Uterine smooth muscle cell (primary cell): ENCODE measurements at places on chromosomes 4 and X. TPM values are rescaled to one million over a fixed set of nuclear protein-coding genes. Genes with fewer than 3 reads are reported as not detected.

The C4orf36 gene
- 0.77 and 2.1 TPM in 2 replicates for total RNA-seq

The F11 gene
- total RNA-seq, result not detected in 2 replicates

The KDM5C gene
- total RNA-seq, result 107 and 170 TPM in 2 replicates

The THAP6 gene
- 13.7 and 15.6 TPM in 2 replicates for total RNA-seq

The TEX11 gene
- 0.12 TPM in 1 of 2 replicates, not detected in the other for total RNA-seq
